Lower lobe of right lung (tissue), 2 donors: ENCODE measurements at places on chromosomes 12 and 14. TPM values are rescaled to one million over a fixed set of nuclear protein-coding genes. Genes with fewer than 3 reads are reported as not detected.

FLVCR2 gene
- total RNA-seq: 42.4 TPM

SERPINA10 gene
- total RNA-seq: not detected

VPS29 gene
- 102 TPM for total RNA-seq

SIX1 gene
- 2.3 TPM for total RNA-seq

SMARCD1 gene
- total RNA-seq: 44.2 TPM

BHLHE41 gene
- total RNA-seq: 125 TPM

RTL1 gene
- not detected for total RNA-seq

KIF26A gene
- 4.4 TPM for total RNA-seq

HOXC12 gene
- not detected for total RNA-seq

GRCh38 chr14:92751819-92752218 is 3.4 kb upstream of the LGMN start:
- H3K27ac ChIP-seq: no peak overlapping the region
- no peaks in the 10 kb centered on the region for H3K36me3 ChIP-seq
- no peak for DNase-seq
- peaks cover 24% of the 10 kb centered on the region for H3K4me1 ChIP-seq

GRCh38 chr14:65731933-65732506 is 319.5 kb downstream of the FUT8 start:
- H3K27ac ChIP-seq: no peak overlapping the region
- H3K36me3 ChIP-seq: peaks cover 7% of the 10 kb centered on the region
- DNase-seq: no peak
- no peaks in the 10 kb centered on the region for H3K4me1 ChIP-seq

DNA sequence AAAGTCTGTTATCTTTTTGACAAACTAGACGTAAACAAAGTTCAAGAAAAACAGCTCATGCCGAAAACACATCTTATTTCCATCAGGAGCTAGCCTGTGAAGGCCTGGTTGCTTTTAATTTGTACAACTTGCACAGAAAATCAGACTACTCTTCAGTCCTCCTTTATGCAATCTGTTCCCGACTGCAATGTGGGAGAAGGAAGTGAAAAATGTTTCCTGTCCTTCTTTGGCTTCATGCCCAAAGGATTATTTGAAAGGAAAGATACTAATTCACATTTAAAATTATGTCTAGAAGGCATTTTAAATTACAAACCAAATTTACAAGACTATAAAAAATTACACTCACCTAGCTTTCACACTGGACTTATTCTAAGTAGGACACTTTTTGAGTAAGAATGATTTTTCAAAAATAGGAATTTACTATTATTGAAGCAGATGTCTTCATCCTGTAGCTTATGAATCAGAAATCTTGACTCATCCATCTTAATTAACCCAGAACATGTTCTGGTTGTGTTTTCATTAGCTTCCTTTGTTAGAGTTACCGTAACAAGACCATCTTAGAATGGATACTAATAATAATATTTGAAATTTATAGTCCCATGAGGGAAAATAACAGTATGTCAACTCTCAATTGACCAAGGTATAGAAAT is 272.6 kb downstream of the PRKD1 start:
- H3K4me3 ChIP-seq: no peak overlapping the region
- no peak for DNase-seq
- H3K4me1 ChIP-seq: no peaks in the 10 kb centered on the region
- H3K27ac ChIP-seq: no peak overlapping the region

GRCh38 chr14:103021684-103022001 is 35.7 kb downstream of the CDC42BPB start:
- H3K4me1 ChIP-seq: peaks cover 61% of the 10 kb centered on the region
- no peaks in the 10 kb centered on the region for H3K36me3 ChIP-seq
- no peak for DNase-seq
- no peak overlapping the region for H3K4me3 ChIP-seq
- H3K27me3 ChIP-seq: no peaks in the 10 kb centered on the region

- H3K27me3 ChIP-seq: no peaks in the 10 kb centered on the region
- H3K4me1 ChIP-seq: peaks cover 20% of the 10 kb centered on the region
- no peak overlapping the region for H3K27ac ChIP-seq
- no peak for DNase-seq
- H3K36me3 ChIP-seq: no peaks in the 10 kb centered on the region
- H3K4me3 ChIP-seq: no peak overlapping the region
Observed at GRCh38 chr12:52165096-52165855, 26.5 kb downstream of the KRT80 start.

DNA sequence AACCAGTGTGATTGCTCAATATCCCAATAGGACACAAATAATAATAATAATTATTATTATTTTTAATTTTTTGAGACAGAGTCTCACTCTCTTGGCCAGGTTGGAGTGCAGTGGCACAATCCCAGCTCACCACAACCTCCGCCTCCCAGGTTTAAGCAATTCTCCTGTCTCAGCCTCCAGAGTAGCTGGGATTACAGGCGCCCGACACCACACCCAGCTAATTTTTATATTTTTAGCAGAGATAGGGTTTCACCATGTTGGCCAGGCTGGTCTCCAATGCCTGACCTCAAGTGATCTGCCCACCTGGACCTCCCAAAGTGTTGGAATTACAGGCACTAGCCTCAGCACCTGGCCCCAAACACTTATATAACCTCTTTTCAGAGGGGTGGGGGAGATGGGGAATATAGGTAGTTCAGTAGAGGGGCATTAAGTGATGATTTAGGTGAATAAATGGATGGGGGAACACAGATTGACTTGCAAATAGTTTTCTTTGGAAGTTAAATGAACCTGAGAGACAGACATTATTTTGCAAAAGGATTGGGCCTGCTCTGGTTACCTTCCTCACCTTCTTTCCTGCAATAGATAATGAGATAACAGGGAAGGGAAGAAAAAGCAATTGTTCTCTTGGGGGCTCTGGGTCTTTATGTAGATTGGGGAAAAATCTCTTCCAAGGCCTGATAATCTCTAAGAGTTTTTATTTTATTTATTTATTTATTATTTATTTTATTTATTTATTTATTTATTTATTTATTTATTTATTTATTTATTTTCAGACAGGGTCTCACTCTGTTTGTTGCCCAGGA is 57.7 kb downstream of the RESF1 start:
- H3K27me3 ChIP-seq: no peaks in the 10 kb centered on the region
- no peak overlapping the region for H3K4me3 ChIP-seq
- no peaks in the 10 kb centered on the region for H3K4me1 ChIP-seq
- H3K27ac ChIP-seq: no peak overlapping the region

GRCh38 chr14:24665440-24665991 is 31.5 kb upstream of the GZMB start:
- no peak for DNase-seq
- no peak overlapping the region for H3K4me3 ChIP-seq
- peaks cover 12% of the 10 kb centered on the region for H3K4me1 ChIP-seq
- no peaks in the 10 kb centered on the region for H3K27me3 ChIP-seq
- H3K27ac ChIP-seq: no peak overlapping the region

- DNase-seq: no peak
- no peaks in the 10 kb centered on the region for H3K27me3 ChIP-seq
- H3K36me3 ChIP-seq: peaks cover 52% of the 10 kb centered on the region
- no peaks in the 10 kb centered on the region for H3K4me1 ChIP-seq
- no peak overlapping the region for H3K4me3 ChIP-seq
- H3K27ac ChIP-seq: no peak overlapping the region
Observed at GRCh38 chr12:125105600-125105999, 40.4 kb downstream of the AACS start.

DNA sequence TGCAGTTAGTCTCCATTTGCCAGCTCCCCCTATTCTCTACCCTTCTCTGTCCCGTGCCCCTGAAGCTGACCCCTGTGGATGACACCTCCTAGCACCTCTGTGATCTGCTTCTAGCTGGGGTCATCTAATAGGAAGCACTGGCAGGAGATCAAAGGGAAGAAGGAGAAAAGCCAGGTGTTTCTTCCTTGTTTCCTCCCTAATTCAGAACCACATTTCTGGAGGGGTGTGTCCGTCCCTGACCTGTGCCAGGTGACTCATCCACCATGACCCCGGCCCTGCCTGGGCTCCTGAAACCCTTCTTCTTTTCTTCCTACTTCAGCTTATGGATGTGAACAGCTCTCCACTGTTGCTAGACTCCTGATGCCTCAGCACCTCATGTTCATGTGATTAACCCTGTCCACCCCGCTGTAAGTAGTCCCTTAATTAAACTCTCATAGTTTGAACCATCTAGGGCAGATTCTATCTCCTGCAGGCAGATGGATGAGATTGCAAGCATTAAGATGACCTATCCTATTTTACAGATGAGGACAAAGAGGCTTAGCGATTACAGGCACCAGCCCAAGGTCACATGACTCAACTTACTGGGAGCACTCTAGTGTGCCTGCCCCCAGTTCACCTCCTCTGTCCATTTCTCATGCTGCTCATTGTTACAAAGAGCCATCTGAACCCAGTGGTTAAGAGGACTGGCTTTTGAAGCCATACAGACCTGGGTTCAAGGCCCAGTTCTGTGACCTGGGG is 770.5 kb downstream of the MED13L start:
- no peak for DNase-seq
- H3K4me1 ChIP-seq: peaks cover 13% of the 10 kb centered on the region
- H3K27me3 ChIP-seq: no peaks in the 10 kb centered on the region
- no peaks in the 10 kb centered on the region for H3K36me3 ChIP-seq

DNA sequence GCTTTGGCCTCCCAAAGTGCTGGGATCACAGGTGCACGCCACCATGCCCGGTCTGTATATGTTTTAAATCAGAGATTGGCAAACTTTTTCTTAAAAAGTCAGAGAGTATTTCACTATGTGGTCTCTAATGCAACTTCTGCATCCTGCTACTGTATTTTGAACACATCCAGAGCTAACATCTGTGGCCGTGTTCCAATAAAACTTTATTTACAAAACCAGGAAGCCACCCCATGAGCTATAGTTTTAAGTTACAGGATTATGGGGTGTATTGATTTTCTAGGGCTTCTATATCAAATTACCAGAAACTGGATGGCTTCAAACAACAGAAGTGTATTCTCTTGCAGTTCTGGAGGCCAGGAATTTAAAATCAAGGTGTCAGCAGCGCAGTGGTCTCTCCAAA is 5.3 kb upstream of the RBM19 start:
- H3K4me1 ChIP-seq: peaks cover 8% of the 10 kb centered on the region
- no peaks in the 10 kb centered on the region for H3K36me3 ChIP-seq
- no peak for DNase-seq
- no peak overlapping the region for H3K4me3 ChIP-seq
- no peak overlapping the region for H3K27ac ChIP-seq

GRCh38 chr14:58299401-58300330 is 1.3 kb downstream of the ARID4A start:
- peaks cover 42% of the 10 kb centered on the region for H3K36me3 ChIP-seq
- peak; percentile 57 for DNase-seq
- peaks cover 32% of the 10 kb centered on the region for H3K4me1 ChIP-seq
- peak overlapping the region; percentile 78 for H3K4me3 ChIP-seq
- peak overlapping the region; percentile 90 for H3K27ac ChIP-seq

DNA sequence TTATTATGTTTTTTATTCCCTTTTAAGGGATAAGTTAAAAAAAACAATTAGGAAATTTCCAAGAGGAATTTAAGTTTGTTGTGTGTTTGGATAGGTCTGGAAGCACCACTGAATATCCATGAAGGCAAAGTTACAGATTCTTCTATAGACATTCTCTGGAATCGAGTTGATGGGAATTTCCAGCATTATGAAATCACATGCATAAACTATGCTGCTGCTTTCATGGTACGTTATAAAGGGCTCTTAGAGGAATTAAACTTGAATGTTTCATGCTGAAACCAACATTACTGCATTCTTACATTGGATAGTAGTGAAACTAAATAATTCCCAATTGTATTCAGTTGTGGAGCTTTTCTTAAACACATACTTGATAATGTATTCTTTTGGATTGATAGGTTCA is 21.5 kb upstream of the PTPRQ start:
- H3K27ac ChIP-seq: no peak overlapping the region
- no peak overlapping the region for H3K4me3 ChIP-seq
- H3K4me1 ChIP-seq: no peaks in the 10 kb centered on the region
- no peaks in the 10 kb centered on the region for H3K36me3 ChIP-seq

GRCh38 chr12:106308611-106309010 is 6.1 kb downstream of the TCP11L2 start:
- H3K27ac ChIP-seq: no peak overlapping the region
- no peak overlapping the region for H3K4me3 ChIP-seq
- H3K36me3 ChIP-seq: peaks cover 19% of the 10 kb centered on the region
- peaks cover 80% of the 10 kb centered on the region for H3K4me1 ChIP-seq
- no peak for DNase-seq

GRCh38 chr14:104891664-104892530 is 26.8 kb downstream of the CEP170B start:
- no peaks in the 10 kb centered on the region for H3K27me3 ChIP-seq
- peaks cover 26% of the 10 kb centered on the region for H3K36me3 ChIP-seq
- no peak overlapping the region for H3K27ac ChIP-seq
- H3K4me3 ChIP-seq: no peak overlapping the region

DNA sequence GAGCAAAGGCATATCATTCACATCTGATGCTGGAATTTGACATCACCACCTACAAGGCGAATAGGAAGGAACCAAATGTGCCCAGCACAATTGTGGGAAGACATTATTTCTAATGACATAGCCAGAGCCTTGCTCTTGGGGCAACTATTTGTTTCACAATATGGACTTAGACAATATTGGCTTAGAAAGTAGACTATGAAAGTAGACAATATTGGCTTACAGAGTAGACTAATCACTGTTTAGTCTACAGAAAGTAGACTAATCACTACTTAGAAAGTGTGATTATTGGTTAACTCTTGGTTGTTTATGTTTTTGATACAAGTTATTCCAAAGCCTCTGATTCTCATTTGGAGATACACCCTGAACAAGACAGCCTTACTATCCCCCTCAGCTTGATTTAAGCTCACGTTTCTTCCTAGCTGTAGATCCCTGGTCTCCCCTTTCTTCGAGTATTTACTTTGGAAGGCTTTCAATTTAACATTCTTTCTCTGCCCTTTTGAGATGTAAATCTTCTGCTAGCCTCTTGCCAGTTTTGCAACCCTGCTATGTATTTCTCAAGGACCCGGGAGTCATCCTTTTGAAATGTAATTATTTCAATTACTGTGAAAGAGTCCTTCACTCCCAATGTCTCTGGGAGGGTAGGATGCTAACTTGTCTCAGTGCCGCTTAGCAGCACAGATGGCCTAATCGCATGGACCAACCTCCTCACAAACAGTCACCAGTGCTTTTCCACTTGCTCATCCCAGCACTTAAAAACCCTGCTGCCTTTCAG is 843.2 kb downstream of the GALC start:
- H3K27ac ChIP-seq: no peak overlapping the region
- no peaks in the 10 kb centered on the region for H3K4me1 ChIP-seq
- no peak for DNase-seq
- H3K4me3 ChIP-seq: no peak overlapping the region

- H3K27ac ChIP-seq: peak overlapping the region; percentile 89
- peak overlapping the region; percentile 35 for H3K4me3 ChIP-seq
- peaks cover 40% of the 10 kb centered on the region for H3K36me3 ChIP-seq
Observed at GRCh38 chr12:124390442-124391097, 95.7 kb downstream of the RFLNA start.

DNA sequence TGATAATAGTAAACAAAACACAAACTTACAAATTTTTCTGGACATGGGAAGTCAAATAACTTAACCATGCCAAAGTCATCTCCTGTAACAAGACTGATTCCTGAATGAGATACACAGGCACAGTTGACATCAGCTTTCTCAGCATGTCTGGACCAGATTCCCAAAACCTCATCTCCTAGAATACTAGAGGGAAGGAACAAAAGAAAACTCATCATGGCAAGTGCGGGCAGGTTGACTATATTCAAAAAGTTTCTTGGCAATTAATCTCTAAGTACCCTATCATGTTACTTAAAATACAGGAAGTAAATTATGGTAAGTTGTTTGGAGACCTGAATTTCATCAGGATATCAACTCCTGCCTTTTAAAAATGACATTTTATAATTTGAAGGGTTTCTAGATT is 53.9 kb downstream of the ZC3H14 start:
- no peak overlapping the region for H3K27ac ChIP-seq
- peaks cover 37% of the 10 kb centered on the region for H3K36me3 ChIP-seq
- H3K4me3 ChIP-seq: no peak overlapping the region
- no peak for DNase-seq
- no peaks in the 10 kb centered on the region for H3K27me3 ChIP-seq
- H3K4me1 ChIP-seq: peaks cover 10% of the 10 kb centered on the region
